ENCODE measurements at places on chromosomes 13 and 19.

DNA sequence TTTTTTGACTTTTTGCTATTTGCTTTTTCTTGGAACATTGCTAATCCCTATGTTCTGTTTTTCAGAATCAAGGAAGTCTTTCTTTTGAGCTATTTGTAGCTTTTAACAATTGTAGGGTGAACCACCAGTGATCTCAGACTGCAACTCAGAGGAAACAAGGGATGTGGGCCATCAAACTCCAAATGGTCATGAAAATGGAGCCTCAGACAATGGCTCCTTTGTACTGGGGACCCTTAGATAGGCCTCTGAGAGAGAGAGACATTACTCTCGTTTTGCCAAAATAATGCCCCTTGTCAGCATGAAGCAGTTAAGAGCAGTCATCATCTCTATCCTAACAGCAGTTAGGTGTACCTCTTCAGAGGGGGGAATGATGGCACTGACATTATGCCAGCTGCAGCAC, 56.4 kb upstream of the GJB6 start:
- no peak for DNase-seq

- no peak for DNase-seq
These were observed 11.5 kb downstream of the CCDC124 start for GRCh38 chr19:17944301-17944700.

DNA sequence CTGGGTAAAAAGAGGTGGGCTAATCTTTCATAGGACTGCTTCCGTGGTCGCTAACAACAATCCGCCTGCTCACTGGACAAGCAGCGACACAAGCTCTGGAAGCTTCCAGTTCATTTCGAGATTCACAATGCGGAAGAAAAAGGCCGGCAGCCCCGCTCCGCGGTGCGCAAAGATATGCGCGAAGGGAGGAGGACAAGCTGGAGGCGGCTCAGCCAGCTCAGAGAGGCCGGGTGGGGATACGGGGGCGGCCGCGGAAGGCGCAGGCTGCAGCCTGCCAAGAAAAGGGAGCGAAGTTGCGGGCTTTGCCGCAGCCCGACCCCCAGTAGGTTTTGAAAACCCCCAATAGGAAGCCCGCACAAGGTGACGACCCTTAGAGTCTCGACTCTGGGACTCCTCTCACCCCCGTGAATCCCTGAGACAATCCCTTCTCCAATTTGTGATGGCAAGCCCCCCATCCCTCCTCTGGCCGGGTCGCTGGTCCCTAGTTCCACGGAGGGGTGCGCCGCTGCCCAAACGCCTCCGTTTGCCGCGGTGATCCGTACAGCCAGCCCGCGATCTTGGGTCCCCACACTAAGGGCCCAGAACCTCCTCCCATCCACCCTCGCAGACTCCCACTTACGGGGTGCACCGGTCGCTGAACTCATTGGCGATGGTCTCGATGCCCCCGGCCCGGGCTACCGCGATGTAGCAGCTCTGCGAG, 697 bp downstream of the HSPH1 start:
- DNase-seq, result no peak

DNA sequence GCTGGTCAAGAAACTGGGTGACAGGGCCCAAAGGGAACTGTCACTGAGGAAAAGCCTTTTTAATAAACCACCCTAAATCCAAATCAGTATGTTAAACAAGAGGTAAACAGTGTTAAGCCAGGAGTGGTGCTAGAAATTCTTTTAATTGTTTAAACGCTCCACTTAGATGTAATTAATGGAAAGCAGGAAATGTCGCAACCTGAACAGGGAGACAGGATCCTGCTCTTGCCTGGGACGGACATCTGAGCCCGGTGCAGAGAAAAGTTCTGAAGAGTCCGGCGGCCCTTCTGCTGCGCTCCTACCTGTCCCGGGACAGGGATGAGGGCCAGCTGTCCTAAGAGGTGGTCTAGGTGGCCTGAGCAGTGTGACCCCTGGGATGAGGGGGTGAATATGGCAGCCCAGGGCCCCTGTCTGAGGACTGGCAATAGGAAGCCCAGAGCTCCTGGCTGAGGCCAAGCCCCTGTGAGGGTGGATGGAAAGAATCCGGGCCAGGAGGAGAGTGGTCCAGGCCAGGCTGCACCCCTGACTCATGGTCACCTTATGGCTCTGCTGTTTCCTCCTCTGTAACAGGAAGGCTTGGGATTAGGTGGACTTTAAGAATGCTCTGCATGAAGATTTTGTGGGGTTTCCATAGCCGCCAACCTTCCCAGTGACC, 112.8 kb upstream of the GJB6 start:
- DNase-seq, result no peak

GRCh38 chr13:100396776-100397175, 191.8 kb downstream of the GGACT start:
- DNase-seq, result no peak

GRCh38 chr13:97653443-97654140, 219.6 kb downstream of the RAP2A start:
- no peak for DNase-seq

DNA sequence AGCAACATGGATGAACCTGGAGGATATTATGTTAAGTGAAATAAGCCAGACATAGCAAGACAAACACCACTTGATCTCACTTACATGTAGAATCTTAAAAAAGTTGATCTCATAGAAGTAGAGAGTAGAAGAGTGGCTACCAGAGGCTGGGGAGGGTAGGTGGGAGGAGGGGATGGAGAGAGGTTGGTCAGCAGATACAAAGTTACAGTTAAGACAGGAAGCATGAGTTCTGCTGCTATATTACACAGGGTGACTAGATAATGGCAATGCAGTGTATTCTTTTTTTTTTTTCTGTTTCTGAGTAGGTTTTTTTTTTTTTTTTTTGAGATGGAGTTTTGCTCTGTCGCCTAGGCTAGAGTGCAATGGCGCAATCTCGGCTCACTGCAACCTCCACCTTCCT, 15.2 kb upstream of the THSD1 start:
- DNase-seq, result no peak

DNA sequence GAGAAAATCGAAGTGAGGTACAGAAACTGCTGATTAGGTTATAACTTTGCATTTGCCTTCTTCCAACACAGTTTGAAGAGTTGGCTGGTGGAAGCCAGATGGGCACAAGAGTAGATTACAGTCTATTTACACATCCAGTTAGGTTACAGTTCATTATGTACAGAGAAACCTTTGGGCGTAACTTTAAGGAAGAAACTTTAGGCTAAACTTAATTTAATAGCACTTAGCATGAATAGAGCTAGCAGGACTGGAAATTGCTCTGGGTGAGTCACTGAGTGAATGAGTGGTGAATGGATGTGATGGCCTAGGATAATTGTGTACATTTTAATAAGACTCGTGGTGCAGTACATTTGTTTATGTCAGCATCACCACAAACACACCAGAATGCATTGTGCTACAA, 62.9 kb upstream of the KLHL1 start:
- no peak for DNase-seq

DNA sequence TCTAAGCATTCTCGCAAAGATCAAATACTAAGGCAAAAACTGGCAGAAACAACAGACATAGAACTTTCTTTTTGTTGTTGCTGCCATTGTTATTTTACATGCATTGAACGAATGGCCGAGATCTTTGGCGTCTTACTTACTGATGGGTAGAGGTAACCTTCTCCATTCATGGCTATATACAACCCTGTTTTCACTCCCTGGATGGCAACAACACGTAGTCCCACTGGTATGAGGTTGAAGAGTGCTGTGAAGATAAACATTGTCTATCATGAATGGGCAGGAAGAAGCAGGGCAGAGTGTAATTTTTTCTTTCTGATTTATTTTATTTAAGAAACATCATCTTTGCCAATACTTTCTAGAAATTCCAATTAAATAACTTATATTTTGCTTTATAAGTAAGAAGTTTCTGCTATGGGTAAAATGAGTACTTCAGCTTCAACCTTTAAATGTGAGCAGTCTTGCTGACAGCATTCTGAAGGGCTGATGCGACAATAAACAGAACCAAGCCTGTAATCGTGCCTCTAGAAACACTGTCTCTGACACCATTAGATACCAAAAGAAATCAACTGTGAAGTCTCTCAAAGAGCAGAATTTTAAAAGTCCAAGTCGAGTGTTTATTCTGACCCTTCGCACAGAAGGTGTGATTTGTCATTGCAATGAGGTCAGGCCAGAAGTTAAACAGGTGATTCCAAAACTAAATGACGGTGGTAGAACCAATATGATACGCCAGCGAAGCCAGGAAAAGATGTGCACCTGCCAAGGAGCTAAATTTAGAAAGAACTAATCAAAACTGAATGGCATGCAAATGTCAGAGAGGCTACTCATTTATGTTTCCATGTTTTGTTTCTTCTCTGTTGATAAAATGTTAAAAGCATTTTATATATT, 416.4 kb downstream of the ITGBL1 start:
- DNase-seq, result no peak

DNA sequence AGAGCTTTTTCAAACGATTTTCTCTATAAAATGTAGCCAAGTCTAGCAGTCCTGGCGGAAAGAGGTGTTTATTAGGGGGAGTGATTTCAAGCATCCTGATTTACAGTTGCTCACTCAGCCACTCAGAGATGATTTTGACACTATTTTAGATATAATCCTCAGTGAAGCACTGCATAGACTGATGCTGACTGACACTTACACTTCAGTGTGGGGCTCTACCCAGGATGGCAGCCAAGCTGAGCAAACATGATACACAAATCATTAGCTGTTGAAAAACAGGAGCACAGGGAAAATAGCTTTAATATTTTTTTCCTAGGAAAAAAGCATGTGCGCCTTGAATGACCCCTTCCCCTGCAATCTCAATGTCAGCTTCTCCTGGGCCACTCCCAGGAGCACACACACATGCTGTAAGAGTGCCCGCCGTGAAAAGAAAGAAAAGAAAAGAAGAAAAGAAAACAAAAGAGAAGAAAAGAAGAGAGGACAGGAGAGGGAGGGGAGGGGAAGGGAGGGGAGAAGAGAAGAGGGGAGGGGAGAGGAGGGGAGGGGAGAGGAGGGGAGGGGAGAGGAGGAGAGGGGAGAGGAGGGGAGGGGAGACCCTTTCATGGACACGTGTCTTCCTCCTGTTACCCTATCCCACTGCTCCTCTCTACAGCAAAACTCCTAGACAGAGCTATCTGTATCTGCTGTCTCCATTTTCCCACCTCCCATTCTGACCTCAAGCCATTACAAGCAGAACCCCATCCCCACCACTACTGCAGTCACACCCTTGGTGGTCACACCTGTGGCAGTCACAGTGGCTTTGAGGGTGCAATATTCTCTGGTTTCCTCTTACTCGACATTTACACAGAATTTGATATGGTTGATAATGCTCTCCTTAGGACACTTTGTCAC, 36.4 kb downstream of the RCBTB2 start:
- no peak for DNase-seq

DNA sequence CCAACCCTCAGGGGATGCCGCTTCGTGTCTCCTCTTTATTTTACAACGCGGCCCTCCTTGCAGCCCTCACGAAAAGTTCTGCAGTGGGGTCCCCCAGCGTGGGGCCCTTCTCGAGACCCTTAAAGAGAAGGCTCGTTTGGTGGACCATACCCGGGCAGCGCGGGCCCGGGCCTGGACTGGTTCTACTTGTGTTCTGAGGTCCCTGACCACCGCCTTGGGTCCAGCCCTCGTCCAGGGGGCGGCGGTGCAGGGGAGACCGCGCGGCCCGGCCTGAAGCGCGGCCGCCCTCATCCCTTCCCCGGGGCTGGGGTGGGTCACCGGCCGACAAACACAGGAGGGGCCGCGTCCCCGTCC, 400 bp upstream of the SERP2 start:
- DNase-seq, result no peak

- no peak for DNase-seq
These were observed 62.3 kb upstream of the STARD13 start for GRCh38 chr13:33347861-33348260.

DNA sequence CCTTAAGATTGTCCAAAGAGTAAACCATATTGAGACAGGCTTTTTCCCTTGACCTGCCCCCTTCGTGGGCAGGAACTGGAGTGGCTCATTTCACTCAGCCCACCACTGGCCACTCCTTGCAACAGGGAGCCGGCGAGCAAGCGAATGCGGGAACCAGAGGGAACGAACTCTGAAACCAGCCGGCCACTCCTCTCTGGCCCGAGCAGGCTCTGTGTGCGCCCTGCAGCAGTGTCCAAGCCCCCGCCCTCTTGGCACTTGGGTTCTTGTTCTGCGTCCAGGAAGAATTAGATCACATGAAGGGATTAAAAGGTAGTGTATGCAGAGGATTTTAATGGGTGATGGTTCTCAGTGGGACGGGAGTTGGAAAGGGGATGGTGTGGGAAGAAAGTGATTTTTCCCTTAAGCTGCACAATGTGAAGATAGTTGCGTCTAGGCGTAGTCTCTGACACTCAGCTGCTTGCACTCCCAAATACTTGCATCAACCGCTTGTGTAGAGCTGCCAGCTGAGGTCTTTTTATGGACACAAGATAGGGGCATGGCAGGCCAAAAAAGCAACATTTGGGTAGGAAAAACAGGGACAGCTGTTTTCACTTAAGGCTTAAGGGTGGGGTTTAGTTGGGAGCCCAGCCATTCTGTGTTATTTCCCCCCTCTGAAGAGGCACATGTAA, 1209.7 kb upstream of the PCDH20 start:
- no peak for DNase-seq

Data from NCI-H2171 (cell line).